Cardiac septum (tissue), 1 donor: ENCODE measurements at places on chromosomes 5 and 9. TPM values are rescaled to one million over a fixed set of nuclear protein-coding genes. Genes with fewer than 3 reads are reported as not detected.

DNA sequence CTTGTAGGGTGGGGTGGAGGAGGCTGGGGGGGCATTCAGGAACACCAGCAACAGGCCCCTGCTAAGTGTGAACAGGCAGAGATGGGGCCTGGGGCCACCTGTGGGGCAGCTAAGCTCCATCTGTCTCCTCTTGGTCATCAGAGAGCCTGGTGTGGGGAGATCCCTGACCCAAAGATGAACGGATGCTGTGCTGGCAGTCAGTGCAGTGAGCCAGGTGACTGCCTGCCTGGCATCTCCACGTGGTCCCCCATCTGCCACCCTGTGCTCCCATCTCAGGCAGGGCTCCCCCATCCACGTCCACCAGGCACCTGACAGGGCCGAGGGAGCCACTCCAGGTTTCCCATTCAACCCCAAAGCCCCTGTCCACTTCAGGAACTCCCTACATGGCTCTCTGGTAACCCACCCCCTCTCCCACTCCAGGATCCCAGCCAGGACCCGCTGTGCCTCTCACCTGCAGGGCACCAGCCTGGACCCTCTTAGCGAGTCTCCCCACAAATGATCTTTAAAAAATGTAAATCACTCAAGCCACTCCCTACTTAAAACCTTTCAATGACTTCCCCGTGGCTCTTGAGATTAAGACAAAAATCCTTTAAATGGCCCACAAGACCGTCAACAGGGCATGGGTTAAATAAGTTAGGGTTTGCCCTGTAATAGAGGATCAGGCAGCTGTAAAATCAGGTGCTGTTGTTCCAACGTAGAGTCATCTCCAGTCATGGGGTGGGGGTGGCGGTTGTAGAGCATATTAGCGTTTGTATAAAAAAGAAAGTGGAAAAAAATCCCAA is 60.8 kb downstream of the LMX1B start:
- DNase-seq = no peak

- DNase-seq = no peak
Observed at GRCh38 chr5:6029811-6030271, 348.5 kb downstream of the MED10 start.

- no peak for DNase-seq
Observed at GRCh38 chr9:76932757-76933156, 26.8 kb upstream of the PRUNE2 start.

GRCh38 chr9:111161015-111161415 is 122.7 kb upstream of the LPAR1 start:
- DNase-seq = no peak

The EIF4E1B gene
- total RNA-seq = not detected
